ENCODE measurements at places on chromosomes 7 and 10. TPM values are rescaled to one million over a fixed set of nuclear protein-coding genes. Genes with fewer than 3 reads are reported as not detected.

Gene RBM28
- 6.9 TPM for total RNA-seq

Gene PLXNA4
- 9.2 TPM for total RNA-seq

Gene PIK3AP1
- total RNA-seq, result not detected

Gene STAMBPL1
- total RNA-seq, result 23.8 TPM

Gene NIPSNAP2
- total RNA-seq, result 46.2 TPM
